ENCODE measurements at places on chromosomes 1 and 21.

DNA sequence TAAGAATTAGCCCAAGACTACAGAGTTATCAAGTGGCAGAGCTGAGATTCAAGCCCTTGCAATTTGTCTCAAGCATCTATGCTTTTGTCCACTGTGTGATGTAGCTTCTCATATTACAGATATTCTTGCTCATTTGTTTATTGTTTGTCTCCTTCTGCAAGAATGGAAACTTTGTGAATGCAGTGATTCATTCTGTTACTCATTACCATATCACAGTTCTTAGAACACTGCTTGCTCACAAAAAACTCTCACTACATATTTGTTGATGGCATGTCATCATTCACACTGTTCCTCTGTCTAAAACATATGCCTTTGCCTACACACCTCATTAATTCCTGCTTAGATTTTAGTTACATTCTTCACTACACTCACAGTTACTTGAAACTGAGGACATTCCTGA lies 1198.9 kb downstream of the PLA2G4A start:
- DNase-seq: no peak

DNA sequence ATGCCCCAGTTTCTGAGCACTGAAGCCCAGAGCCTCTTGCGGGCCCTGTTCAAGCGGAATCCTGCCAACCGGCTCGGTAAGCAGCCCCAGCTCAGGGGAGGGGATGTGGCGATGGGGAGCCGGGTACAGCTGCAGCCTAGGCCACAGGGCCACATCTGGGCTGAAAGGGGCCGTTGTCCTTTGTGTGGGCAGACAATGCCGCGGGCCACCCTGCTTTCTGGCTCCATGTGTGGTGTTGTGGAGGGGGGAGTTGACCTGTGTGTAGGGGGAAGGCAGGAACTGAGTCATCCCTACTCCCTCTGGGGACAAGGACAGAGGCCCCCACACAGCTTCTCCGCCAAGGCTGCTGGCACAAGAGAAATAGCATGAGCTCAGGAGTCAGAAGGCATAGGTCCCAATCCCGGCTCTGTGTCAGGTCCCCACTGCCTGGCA lies 26.0 kb downstream of the RPS6KA1 start:
- DNase-seq: no peak

GRCh38 chr1:44949286-44949685 lies 37.1 kb downstream of the EIF2B3 start:
- DNase-seq: no peak

DNA sequence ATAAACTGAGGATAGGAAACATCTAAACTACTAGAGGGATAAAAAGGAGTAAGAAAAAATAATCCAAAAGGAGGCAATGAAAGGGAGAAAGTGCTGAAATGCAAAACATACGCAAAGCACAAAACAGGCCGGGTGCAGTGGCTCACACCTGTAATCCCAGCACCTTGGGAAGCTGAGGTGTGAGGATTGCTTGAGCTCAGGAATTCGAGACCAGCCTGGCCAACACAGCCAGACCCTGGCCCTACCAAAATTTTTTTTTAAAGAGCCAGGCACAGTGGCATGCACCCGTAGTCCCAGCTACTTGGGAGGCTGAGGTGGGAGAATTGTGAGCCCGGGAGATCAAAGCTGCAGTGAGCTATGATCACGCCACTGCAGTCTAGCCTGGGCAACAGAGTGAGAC lies 10.5 kb downstream of the SPOCD1 start:
- no peak for DNase-seq

DNA sequence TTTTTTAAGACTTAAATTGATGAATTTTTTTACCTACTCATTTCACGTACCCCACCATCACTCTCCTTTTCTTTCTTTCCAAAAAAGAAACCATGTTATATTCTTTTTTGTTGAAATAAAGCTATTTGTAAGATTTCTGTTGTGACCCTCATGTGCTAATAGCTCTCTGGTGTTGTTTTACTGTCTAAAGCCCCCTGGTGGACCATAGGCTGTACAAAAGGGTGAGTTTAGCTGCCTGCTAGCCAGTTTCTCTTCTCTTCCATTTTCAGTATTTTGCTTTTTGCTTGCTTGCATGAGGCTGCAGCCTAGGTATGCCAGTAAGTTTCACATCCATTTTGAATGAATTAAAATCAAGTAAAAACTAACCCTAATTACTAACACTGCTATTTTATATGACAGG lies 15.6 kb upstream of the VAMP3 start:
- DNase-seq: no peak

- DNase-seq: no peak
Measured at GRCh38 chr1:163872067-163872466, 550.3 kb downstream of the NUF2 start.

GRCh38 chr1:168328731-168329364 lies 48.2 kb downstream of the TBX19 start:
- no peak for DNase-seq

DNA sequence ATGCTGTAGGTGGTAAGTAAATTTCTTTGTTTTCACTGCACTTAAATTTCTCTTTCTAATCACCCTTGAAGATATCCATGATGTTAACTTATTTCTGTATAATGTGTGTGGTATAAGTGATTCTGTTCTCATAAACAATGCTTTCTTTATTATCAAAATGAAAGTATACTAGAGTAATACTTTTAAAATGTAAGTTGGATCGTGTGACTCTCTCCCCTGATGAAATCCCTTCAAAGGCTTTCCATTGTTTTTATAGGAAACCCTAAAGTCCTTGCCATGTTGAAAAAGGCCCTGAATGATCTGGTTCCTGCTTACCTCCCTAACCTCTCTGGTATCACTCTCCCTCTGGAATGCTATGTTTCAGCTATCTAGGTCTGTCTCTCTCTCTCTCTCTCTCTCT lies 191.1 kb upstream of the LHX8 start:
- no peak for DNase-seq

DNA sequence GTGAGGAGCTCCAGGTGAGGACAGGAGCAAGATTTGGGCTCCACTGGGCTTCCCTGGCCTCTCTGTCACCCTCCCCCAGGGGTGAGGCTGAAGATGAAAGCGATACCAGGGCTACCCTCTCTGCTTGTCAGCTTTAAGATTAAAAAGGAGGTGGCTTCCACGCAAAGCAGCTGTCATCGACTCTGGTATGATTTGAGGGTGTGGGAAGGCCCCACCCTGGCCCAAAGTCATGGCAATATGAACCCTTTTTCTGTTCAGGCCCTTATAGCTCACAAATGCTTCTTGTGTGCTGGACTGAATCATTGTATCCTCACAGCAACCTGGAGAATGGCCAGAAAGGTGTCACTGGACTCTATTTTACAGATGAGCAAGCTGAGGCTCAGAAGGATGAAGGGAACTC lies 41.6 kb downstream of the NUAK2 start:
- DNase-seq: no peak

GRCh38 chr1:113993072-113993471 lies 13.8 kb downstream of the OLFML3 start:
- DNase-seq: no peak

DNA sequence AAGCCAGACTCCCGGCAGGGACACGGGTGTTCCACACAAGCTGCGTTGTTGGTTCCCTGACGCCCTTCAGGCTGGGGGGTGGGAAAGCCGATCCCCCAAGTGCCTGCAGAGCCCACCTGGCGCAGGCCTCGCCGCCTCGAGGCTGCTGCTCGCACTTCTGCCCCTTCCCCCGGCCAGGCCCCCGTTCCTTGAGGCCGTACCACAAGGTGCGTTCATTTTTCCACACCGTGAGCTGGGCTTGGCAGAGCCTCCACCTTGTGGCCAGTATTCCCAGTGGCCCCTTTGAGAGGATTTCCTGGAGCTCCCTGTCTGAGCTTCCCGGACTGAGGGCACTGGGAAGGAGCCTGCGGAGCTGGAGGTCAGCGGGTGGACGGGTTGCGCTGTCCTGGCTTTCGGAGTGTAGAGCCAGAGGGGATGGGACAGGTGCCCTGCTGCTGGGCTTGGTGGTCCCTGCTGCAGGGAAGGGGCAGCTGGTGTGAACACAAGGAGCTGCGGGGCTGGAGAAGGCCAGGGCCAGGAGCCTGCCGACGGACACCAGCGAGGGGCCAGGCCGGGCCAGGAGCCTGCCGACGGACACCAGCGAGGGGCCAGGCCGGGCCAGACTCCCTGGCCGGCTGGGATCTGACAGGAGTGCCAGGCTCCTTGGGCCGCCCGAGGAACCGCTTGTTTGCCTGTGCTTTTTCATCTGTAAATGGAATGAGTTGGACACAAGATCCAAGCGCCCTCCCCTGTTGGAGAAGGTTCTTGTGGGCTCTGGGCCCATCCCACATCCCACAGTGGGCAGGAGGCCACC lies 18.4 kb downstream of the PDXK start:
- no peak for DNase-seq

DNA sequence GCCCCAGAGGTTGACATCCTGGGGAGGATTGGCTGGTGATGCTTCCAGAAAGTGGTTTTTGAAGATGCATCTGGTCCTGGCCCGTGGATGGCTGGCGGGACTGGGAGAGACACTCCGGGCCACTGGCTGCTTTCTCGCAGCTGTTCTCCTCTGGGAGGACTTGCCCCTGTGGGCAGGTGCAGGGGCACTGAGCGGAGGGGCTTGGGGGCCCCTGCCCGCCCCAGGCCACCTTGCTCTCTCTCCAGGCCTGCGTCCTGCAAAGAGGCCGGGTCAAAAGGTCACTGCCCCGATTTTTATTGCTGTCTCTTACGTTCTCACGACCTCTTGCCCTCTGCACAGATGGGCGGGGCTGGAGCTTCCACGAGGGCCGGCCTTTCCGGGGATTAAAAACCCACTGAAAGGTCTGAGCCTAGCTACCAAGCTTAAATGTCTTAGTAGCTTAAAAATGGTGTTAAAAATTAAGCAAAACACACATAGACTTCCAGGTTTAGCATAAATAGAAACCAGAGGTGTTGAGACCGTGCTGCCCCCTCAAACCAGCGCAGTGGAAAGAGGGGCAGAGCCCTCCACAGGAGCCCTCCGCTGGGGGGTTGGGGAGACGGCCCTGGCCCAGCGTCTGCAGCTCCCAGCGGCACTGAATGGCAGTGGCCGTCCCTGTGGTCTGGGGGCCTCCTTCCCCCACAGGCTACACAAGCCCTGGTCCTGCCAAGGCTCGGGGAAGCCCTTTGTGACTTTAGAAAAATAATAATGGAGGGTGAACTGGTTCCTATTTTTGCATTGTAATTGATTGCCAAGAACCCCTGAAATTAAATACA lies 43.9 kb downstream of the SKI start:
- no peak for DNase-seq

- DNase-seq: no peak
Measured at GRCh38 chr1:41794031-41794430, 124.7 kb downstream of the HIVEP3 start.

DNA sequence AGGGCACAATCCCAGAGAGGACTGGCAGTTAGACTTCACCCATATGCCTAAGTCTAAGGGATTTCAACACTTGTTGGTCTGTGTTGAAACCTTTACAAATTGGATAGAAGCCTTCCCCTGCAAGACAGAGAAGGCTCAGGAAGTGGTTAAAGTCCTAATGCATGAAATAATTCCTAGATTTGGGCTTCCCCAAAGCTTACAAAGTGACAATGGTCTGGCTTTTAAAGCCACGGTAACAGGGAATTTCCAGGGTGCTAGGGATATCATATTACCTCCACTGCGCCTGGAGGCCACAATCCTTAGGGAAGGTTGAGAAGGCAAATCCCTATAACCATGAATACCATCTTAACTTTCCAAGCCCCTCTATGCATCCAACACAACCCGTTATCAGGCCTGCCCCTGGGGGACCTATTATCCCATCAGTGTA lies 3.3 kb upstream of the FMO4 start:
- no peak for DNase-seq
